ENCODE measurements at places on chromosomes 12 and 14.

GRCh38 chr14:23538785-23539184 is 12.8 kb downstream of the ZFHX2 start:
- no peak for DNase-seq
- H3K27ac ChIP-seq = no peak overlapping the region
- H3K4me1 ChIP-seq = no peaks in the 10 kb centered on the region
- no peaks in the 10 kb centered on the region for H3K27me3 ChIP-seq

GRCh38 chr14:70917633-70918032 is 10.4 kb downstream of the PCNX1 start:
- H3K4me1 ChIP-seq = peaks cover 47% of the 10 kb centered on the region
- no peaks in the 10 kb centered on the region for H3K36me3 ChIP-seq
- DNase-seq = no peak
- H3K27me3 ChIP-seq = no peaks in the 10 kb centered on the region

DNA sequence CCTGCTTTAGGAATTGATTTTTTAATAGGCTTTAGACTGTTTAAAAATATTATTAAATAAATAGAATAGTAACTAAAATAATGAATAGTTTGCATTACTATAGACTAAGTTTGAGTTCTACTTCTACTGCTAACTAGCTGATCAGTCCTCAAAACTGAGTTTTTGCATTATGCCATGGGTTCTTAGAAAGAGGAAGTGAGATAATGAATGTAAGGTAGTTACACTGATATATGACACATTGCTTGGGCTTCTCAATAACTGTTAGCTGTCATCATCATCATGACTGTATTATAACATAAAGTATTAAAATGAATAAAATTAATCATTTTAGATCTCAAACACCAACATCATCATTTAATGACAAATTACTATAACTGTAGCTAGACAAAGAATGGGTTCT is 949.7 kb downstream of the TRHDE start:
- H3K27me3 ChIP-seq = no peaks in the 10 kb centered on the region
- no peak for DNase-seq
- no peak overlapping the region for H3K4me3 ChIP-seq
- no peak overlapping the region for H3K27ac ChIP-seq
- H3K36me3 ChIP-seq = no peaks in the 10 kb centered on the region

GRCh38 chr14:102344485-102344884 is 18.2 kb downstream of the CINP start:
- no peak for DNase-seq
- H3K4me1 ChIP-seq = no peaks in the 10 kb centered on the region
- no peaks in the 10 kb centered on the region for H3K27me3 ChIP-seq
- H3K4me3 ChIP-seq = no peak overlapping the region
- no peak overlapping the region for H3K27ac ChIP-seq

GRCh38 chr12:53600490-53601295 is 25.5 kb downstream of the ATF7 start:
- H3K27ac ChIP-seq = peak overlapping the region; percentile 11
- no peaks in the 10 kb centered on the region for H3K27me3 ChIP-seq
- no peak for DNase-seq
- H3K4me1 ChIP-seq = peaks cover 48% of the 10 kb centered on the region
